GM12878 (cell line): ENCODE measurements at places on chromosomes 12 and 14.

GRCh38 chr14:102655137-102655536, 62.7 kb downstream of the RCOR1 start:
- no peak for DNase-seq

- DNase-seq: no peak
Observed at GRCh38 chr12:48109424-48109823, 3.5 kb upstream of the SENP1 start.

DNA sequence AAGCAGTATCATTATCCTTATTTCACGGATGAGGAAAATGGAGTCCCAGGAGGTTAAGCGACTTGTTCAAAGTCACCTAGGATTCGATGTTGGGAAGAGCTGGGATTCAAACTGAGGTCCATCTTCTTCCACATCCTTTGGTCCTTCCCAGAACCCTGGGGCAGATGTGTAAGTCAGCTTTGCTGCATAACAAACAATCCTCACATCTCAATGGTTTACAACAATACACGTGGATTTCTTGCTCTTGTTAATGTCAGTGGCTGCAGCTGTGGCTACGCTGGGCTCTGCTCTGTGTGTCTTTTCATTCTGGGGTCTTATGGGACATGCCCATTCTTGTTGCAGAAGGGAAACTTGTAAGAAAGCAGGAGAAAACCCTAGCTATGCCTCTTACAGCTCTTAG, 26.3 kb upstream of the PPP1CC start:
- no peak for DNase-seq

GRCh38 chr14:96987086-96987474, 189.9 kb downstream of the VRK1 start:
- no peak for DNase-seq

GRCh38 chr14:38730420-38730819, 372.6 kb downstream of the SEC23A start:
- no peak for DNase-seq
